Stimulated activated CD4-positive, alpha-beta T cell treated with anti-CD3 and anti-CD28 coated beads, Interleukin-1b, Interleukin-23, amount 100 ng/mL, for 1 hour (primary cell): ENCODE measurements at places on chromosomes 2 and 18.

GRCh38 chr2:45975752-45976517, 321.3 kb upstream of the EPAS1 start:
- DNase-seq, result no peak

GRCh38 chr2:133573491-133574162, 5.4 kb upstream of the NCKAP5 start:
- DNase-seq, result no peak

DNA sequence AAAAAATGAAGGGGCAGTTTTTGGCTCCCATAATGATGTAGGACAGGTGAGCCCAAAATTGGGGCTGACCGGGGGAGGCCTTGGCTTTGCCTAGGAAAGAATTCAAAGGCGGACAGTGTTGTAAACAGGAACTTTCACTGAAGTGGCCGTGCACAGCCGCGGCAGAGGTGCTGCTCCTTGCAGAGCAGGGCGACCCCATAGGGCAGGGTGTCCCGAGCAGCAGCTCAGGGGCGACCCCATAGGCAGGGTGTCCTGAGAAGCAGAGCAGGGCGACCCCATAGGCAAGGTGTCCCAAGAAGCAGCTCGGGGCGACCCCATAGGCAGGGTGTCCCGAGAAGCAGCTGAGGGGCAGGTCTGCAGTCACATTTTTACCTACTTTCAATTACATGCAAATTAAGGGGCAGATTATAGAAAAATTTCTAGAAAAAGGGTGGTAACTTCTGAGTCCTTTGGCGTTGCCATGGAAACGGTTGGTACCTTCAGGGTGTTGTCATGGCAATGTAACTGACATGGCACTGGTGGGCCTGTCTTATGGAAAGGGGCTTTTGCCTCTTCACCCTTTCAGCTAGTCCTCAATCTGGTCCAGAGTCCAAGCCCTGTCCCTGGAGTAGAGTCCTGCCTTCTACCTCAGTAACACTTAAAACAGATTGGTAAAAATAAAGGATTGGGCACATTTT, 134.5 kb downstream of the FBXO15 start:
- no peak for DNase-seq

DNA sequence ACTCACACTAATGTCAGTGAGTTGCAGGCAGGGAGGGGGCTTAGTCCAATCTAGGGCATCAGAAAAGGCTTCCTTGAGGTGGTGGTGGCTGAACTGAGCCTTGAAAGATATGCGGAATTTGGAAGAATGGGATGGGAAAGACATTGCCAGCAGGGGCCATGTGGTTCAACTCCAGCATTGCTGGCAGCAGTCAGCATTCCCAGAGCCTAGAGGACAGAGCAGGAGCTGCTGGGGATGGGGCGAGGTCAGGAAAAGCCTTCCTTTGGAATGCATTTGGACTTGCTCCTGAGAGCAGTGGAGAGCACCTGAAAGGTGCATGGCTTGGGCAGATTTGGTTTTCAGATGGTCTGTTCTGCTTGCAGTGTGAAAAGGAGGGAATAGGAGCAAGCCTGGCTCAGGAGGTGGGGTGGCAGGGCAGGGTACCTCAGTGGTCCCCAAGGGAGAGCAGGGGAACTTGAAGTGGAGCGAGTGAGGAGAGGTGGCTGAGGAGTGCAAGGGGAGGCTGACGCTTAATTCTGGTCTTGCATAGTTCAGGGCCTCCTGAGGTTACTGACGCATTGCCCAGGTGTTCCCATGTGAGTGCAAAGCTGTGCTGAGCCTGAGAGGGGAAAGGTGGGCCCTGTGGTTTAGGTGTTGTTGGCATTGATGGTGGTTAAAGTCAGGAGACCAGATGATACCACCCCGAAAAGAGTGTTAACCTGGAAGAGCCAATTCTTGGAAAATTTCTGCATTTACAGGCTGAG, 112.1 kb upstream of the MGAT5 start:
- no peak for DNase-seq

GRCh38 chr2:41896186-41896846, 151.5 kb upstream of the PKDCC start:
- no peak for DNase-seq

GRCh38 chr18:37225279-37225678, 340.3 kb downstream of the CELF4 start:
- DNase-seq, result no peak

GRCh38 chr2:197255543-197255942, 55.0 kb downstream of the ANKRD44 start:
- peak; percentile 27 for DNase-seq

DNA sequence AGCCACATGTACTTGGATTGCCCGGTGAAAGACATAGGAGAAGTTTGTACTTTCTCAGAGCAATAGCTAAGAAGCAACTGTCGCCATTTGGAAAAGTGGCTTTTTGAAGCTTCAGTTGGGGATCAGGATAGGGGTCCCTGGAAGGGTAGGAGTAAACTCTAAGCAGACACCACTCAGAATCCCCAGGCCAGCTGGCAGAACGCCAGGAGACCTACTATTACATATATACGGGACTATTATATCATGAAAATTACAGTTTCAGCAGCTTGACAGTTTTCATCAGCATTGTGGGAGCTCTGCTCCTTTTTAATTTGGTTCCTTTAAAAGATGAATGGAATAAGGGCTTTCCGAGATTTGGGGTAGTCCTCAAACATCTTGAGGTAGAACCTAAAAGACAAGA, 54.9 kb downstream of the SRD5A2 start:
- DNase-seq, result no peak

GRCh38 chr18:25876330-25876948, 214.0 kb downstream of the SS18 start:
- DNase-seq, result no peak

DNA sequence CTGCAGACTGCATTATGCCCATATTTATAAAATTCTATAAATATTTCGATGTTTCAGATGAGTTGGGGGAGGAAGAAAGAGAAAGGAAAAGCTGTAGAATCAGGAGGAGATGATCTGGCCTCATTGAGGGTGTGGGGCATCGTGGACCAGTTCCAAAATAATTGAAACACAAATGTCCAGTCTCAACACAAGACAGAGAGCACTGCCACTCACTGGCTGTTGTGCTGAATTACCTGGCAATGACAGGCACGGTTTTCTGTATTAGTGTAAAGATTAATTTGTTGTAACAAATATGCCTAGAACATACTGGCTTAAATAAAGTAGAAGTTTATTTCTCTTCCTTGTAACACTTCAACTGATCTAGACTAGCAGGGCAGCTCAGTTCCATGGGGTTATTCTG, 24.1 kb downstream of the POLE4 start:
- DNase-seq, result no peak

DNA sequence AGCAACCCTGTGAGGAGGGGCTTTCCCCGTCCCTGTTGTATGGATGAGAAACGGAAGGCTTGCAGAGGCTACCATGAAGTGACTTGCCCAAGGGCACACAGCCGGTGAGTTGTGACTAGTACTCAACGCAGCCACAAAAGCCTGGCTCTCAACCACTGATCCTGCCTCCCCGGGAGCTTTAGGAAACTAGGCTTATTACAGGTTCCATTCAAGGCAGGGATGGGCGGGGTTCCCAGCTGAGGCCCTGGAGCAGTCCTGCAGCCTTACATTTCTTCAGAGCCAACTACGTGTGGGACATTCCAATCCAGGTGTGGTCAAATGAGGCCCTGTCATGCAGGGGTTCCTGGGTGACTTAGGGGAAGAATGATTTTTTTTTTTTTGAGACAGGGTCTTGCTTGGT, 59.6 kb downstream of the MEX3C start:
- DNase-seq, result no peak

DNA sequence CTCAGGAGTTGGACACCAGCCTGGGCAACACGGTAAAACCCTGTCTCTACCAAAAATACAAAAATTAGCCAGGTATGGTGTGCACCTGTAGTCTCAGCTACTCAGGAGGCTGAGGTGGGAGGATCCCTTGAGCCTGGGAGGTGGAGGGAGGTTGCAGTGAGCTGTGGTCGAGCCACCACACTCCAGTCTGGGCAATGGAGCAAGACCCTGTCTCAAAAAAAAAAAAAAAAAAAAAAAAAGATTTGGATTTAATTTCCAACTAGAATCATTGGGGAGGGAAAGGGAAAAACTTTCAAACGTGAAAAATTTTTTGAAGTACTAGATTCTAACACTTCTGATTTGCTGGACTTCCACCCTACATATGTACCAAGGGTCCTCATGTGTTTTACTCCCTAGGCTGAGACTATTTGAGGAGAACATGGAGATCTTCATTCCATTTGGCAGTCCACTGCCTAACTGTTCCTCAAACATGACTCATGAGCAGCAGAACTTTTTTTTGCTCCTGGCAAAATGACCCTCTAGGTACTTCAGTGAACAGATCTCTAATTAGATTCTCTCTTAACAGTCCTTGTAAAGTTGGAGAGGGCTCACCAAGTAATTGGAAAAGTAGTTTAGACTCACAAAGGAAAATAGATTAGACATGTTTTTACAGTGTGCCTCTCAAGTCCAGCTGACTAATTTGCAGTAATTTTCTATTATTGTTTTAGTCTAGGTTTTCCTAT, 267.6 kb downstream of the METTL4 start:
- DNase-seq, result no peak

GRCh38 chr2:61463769-61464475, 7.0 kb downstream of the USP34 start:
- no peak for DNase-seq

- DNase-seq, result no peak
Measured at GRCh38 chr2:1407950-1408675, 5.2 kb upstream of the TPO start.

- no peak for DNase-seq
Measured at GRCh38 chr2:217868911-217869334, 133.9 kb downstream of the TNS1 start.

GRCh38 chr2:77816618-77817017, 294.4 kb upstream of the LRRTM4 start:
- DNase-seq, result no peak

- no peak for DNase-seq
Measured at GRCh38 chr2:119683074-119683712, 4.2 kb downstream of the TMEM177 start.

- peak; percentile 23 for DNase-seq
Measured at GRCh38 chr2:136008205-136008865, 22.9 kb upstream of the DARS1 start.

- no peak for DNase-seq
Measured at GRCh38 chr18:40109252-40110049, 1845.6 kb upstream of the PIK3C3 start.

- no peak for DNase-seq
Measured at GRCh38 chr2:58899692-58900091, 658.6 kb upstream of the FANCL start.

- DNase-seq, result no peak
Measured at GRCh38 chr2:54635554-54636152, 87.8 kb upstream of the EML6 start.
